ENCODE measurements at places on chromosomes 16 and 17.

DNA sequence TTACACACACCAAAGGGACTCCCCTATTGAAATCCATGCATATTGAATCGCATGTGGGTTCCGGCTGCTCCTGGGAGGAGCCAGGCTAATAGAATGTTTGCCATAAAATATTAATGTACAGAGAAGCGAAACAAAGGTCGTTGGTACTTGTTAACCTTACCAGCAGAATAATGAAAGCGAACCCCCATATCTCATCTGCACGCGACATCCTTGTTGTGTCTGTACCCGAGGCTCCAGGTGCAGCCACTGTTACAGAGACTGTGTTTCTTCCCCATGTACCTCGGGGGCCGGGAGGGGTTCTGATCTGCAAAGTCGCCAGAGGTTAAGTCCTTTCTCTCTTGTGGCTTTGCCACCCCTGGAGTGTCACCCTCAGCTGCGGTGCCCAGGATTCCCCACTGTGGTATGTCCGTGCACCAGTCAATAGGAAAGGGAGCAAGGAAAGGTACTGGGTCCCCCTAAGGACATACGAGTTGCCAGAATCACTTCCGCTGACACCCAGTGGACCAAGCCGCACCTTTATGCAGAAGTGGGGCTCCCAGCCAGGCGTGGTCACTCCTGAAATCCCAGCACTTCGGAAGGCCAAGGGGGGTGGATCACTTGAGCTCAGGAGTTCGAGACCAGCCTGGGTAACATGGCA lies 2.2 kb downstream of the GAA start:
- no peak for DNase-seq

GRCh38 chr16:10896723-10897122 lies 19.7 kb downstream of the CIITA start:
- no peak for DNase-seq

- peak; percentile 89 for DNase-seq
Measured at GRCh38 chr17:8176197-8176940, at the start of gene TMEM107. Gene TMEM107, minus strand, starts transcription at chr17:8176380. Its CDS starts 94 bp downstream, at chr17:8176286.

DNA sequence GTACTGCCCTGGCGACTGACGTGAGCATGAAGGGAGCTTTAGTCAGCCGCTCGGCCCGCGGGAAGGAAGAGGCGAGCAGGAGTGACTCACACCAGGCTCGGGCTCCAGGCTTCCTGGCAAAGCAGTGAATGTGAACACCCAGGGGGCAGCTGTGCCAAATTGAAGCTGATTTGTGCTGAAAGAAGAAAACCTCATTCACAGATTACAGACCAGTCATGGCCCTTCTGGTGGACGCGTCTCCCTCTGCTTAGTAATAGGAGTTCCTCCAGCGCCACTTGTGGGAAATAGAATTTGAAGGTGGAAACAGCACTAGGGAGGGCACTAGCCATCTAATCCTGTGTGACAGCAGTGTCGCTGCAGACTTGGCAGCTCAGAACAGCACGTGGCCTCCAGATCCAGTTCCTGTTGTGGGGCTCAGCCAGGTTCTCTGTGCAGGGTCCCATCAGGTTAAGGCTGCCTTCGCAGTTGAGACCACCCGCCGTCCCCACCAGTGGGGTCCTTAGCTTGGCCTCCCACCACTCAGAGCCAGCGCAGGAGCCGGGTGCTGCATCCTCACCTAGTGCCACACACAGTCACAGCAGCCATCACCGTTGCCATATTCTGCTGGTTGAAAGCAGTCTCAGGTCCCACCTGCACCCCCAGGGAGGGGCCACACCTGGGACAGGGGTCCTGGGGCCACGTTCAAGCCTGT lies 164.5 kb upstream of the CHMP6 start:
- no peak for DNase-seq

DNA sequence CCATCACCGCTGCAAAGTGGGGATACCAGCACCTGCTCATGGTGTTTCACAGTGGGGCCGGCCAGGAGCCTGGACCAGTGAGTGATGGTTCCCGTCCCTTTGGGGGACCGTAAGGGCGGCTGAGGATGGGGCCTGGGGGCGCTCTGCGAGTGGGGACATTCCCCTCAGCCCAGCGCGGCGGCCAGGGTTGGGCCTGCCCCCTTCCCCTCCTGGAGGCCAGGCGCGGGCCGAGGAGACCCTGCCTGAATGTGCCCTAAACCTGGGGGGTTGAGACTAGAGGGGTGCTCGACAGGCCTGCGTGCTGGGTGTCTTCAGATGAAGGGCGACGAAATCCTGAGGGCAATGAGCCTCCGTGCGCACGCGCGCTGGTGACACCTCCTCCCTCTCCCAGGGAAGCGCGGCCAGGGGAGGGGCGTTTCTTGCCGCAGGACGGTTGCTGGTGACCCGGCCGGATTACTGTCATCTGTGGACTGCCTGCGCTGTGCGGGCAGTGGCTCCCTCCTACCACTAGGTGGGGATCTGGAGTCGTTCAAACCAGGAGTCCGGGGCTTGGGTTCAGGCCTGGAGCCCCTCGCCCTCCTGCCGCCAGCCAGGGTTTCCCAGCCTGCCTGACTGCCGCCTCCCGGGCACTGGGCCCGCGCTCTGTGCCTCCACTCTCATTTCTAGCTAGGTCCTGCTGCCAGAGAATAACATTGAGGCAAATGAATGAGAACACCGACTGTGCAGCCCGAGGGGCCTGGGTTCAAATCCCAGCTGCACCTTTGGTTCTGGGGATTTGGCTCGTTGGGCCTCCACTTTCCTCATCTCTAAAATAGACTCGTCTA lies 17.1 kb downstream of the TBX2 start:
- no peak for DNase-seq

DNA sequence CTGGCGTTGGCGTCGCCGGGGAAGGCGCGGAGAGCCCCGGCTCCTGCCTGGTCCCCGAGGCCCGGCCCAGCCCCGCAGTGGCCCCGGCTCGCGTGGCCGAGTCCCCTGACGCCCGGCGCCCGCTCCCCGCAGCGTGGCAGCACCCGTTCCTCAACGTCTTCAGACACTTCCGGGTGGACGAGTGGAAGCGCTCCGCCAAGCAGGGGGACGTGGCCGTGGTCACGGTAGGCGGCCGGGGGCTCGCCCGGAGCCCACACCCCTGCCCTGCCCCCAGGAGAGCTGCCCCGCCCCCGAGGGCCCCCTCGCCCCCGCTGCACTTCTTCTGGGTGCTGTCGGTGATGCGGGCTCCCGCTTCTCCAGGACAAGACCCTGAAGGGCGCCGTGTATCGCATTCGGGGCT lies 466 bp downstream of the WDR90 start:
- peak; percentile 70 for DNase-seq

- DNase-seq = no peak
Measured at GRCh38 chr16:83345846-83346640, 461.7 kb upstream of the HSBP1 start.

DNA sequence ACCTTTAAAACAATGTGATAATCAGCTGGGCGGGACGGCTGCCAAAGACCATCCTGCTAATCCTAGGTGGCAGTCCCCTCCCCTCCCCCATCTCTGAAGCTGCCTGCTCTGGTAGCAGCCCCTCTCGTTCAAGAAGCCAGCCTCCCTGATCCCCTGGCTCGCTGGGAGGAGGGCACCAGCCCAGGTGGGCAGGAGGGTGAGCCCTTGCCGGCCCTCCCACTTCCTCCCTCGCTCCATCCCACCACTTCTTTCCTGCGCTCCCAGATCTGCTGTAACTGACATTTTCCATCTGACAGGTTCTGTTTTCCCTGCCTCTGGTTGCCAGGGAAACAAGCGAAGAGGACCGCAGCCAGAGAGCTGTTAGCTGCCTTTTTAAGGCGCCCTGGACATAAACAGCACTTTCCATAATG lies 155.7 kb upstream of the TNRC6C start:
- no peak for DNase-seq

DNA sequence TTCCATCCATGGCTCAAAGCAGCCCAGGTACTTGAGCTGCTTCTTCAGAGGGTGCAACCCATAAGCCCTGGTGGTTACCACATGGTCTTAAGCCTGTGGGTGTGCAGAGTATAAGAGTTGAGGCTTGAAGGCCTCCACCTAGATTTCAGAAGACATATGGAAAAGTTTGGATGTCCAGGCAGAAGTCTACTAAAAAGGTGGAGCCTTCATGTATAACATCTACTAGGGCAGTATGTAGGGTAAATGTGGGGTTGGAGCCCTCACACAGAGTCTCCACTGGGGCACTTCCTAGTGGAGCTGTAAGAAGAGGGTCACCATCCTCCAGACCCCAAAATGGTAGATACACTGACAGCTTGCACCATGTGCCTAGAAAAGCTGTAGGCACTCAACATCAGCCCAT lies 120.9 kb downstream of the HS3ST3A1 start:
- DNase-seq = no peak

- no peak for DNase-seq
Measured at GRCh38 chr17:48630925-48631692, 5.0 kb upstream of the HOXB9 start.

GRCh38 chr17:41539071-41539492 lies 11.0 kb upstream of the KRT19 start:
- no peak for DNase-seq

- DNase-seq = no peak
Measured at GRCh38 chr17:1634841-1635650, 6.4 kb upstream of the SLC43A2 start.

DNA sequence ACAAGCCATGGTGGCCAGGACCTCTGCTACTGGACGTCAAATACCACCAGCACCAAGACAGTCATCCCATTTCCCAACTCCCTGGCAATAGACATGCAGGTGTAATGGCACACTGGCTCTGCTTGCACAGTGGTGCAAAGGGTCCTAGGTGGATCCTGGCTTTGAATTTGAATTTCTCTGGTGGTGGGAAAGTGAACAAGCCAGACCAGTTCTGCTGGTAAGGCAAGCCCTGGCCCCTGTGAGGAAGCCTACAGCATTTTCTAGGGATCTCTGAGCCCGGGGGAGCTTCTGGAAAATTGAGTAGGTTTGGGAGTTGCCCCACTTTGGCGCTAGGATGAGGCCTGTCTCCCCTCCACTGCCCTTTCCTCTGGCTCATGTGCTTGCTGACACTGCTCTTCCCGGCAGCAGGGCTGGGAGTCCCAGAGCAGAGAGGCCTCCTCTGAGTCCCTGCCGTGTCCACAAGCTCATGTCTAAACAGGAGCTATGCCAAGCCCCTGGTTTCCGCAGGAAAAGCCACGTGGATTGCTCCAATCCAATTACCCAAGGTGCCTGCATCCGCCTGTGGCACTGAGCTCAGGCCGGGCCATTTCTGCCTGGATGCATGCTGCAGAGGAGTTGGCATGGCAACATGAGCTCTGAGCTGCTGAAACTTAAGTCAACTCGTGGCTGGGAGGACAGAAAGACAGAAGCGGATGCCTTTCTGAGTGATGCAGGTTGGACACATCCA lies 67.0 kb downstream of the PRMT7 start:
- DNase-seq = no peak

DNA sequence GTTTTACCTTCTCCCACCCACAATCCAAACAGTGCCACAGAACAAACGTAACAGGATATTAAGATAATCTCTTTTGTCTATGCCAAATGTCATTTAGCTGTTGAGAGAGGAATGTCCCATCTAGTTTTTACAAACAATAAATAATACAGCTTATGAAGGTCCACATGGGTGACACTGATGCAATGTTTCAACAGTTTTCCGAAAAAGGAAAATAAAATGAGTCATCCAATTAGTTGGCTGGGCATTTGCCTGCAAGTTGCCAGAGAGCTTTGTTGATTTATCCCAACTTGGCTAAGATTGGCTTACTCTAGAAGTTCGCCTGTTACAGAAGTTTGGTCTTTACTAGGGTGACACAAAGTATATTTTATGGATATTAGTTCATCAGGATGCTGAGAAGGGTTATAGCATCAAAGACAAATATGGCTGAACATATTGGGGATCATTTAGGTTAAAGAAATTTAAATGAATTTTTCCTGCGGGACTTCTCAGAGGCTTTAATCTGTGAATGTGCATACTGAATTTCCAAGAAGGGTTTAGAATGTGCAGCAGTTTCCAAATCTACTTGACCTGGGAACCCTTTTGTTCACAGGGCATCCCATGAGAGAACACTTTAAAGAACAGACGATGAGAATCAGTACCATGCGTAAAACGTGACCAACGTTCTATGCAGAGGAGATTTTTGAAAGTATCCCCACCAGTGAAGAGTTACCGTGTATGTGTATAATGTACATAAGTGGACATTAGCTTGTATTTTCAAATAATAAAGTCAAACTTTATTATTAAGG lies 73.1 kb downstream of the CDH13 start:
- DNase-seq = no peak

Data from GM12892 (cell line).